Articular chondrocyte of knee joint (primary cell): ENCODE measurements at places on chromosomes 2 and 18. TPM values are rescaled to one million over a fixed set of nuclear protein-coding genes. Genes with fewer than 3 reads are reported as not detected.

Gene RIF1
- 60.9 and 62.9 TPM in 2 replicates for total RNA-seq

Gene LRRC30
- total RNA-seq, result not detected in 2 replicates

Gene RNF138
- total RNA-seq, result 25.9 and 26.0 TPM in 2 replicates

Gene GKN1
- 0.26 TPM in 1 of 2 replicates, not detected in the other for total RNA-seq

Gene ABCB11
- not detected in 2 replicates for total RNA-seq

Gene GRHL1
- total RNA-seq, result 0.54 and 0.78 TPM in 2 replicates

Gene DNAH7
- 2.7 and 5.2 TPM in 2 replicates for total RNA-seq

Gene CYP20A1
- total RNA-seq, result 86.5 and 101 TPM in 2 replicates

Gene CNGA3
- 0.43 TPM in 1 of 2 replicates, not detected in the other for total RNA-seq

Gene DAW1
- total RNA-seq, result 0.13 and 0.22 TPM in 2 replicates

Gene ATOH8
- 67.2 and 125 TPM in 2 replicates for total RNA-seq

Gene FSIP2
- total RNA-seq, result 0.54 and 0.78 TPM in 2 replicates

Gene VIL1
- total RNA-seq, result under 0.01 TPM in 2 replicates

Gene DOK1
- 58.1 and 87.9 TPM in 2 replicates for total RNA-seq

Gene SIGLEC15
- 0.52 and 0.76 TPM in 2 replicates for total RNA-seq

Gene LIMS4
- total RNA-seq, result 0.76 TPM in 1 of 2 replicates, not detected in the other

Gene MGAT5
- 23.9 and 45.3 TPM in 2 replicates for total RNA-seq

Gene TNFAIP6
- total RNA-seq, result 142 and 572 TPM in 2 replicates

Gene DNAJC5G
- total RNA-seq, result not detected in 2 replicates
